ENCODE measurements at places on chromosomes 6 and 20.

- DNase-seq, result peak; percentile 69
Observed at GRCh38 chr6:4774715-4775493, 1.3 kb upstream of the CDYL start.

GRCh38 chr6:144535630-144536029, 250.5 kb downstream of the UTRN start:
- no peak for DNase-seq

DNA sequence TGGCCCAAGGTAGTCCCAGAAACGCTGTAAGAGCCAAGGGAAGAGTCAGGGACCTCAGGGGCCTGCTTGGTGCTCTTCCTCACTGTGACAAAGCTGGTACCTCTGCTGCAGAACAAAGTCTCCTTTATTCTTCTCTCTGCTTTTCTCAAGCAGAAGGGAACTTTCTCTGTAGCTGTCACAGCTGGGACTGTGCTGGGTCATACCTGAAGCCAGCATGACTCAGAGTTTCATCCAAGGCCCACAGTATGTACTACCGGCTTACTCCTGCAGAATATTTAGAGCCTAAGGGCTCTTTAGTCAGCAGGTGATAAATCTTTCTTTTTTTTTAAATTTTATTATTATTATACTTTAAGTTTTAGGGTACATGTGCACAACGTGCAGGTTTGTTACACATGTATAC, 183.2 kb downstream of the TINAG start:
- no peak for DNase-seq

- DNase-seq, result no peak
Observed at GRCh38 chr6:7155871-7156579, 48.3 kb downstream of the RREB1 start.

GRCh38 chr20:1301031-1301529, 27.9 kb downstream of the SDCBP2 start:
- DNase-seq, result peak; percentile 88

DNA sequence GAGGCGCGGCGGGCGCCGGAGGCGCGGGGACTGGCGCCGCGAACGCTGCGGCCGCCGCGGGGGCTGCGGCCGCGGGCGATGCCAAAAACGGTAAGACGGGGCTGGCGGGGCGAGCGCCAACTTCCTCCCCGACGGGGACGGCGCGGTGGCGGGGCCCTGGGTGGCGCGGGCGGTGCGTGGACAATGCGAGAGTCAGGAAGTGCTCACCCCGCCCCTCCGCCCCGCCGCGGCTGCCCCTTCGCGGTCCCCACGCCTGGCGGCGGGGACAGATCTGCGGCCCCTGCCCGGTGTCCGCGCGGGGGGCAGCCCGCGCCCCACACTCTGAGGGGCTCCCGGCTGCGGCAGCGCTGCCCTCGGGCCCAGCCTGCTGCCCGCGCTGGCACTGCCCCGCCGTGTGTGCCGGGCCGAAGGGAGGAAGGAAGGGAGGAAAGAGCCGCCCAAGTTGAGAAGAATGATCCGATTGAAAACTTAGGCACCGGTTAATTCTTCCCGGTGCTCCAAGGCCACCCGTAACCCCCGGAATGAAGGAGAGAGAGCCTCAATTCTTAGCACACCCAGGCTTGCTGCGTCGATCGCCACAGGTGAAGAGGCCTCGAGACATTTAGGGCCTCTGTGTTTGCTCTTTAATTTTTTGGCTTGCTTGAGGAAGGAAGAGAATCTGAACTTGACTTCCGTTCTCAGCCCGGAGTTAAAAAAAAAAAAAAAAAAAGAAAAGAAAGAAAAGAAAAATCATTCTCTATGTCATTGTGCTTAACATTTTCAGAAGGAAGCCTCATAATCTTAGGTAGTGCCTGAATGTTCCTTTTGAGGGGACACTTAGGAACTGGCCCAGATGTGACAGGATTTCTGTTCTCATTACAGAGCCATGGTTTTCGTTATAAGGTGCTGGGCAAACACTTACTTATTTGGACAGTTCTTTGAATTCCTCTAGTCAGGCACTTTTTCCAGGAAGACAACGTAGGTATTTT, 982 bp downstream of the HECA start:
- peak; percentile 90 for DNase-seq

Measured in activated CD4-positive, alpha-beta T cell treated with anti-CD3 and anti-CD28 coated beads, Interleukin-2, amount 10 ng/mL, durations not matched to agents 24 days and 14 days (primary cell).